ENCODE measurements at places on chromosomes 7 and 10.

DNA sequence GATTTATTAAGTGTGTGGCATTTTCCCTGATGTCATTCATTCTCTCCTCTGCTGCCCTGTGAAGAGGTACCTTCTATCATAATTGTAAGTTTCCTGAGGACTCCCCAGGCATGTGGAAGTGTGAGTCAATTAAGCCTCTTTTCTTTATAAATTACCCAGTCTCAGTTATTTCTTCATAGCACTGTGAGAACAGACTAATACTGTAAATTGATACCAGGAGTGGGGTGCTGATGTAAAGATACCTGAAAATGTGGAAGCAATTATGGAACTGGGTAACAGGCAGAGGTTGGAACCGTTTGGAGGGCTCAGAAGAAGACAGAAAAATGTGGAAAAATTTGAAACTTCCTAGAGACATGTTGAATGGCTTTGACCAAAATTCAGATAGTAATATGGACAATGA lies 711.8 kb upstream of the GRM3 start:
- DNase-seq = no peak

DNA sequence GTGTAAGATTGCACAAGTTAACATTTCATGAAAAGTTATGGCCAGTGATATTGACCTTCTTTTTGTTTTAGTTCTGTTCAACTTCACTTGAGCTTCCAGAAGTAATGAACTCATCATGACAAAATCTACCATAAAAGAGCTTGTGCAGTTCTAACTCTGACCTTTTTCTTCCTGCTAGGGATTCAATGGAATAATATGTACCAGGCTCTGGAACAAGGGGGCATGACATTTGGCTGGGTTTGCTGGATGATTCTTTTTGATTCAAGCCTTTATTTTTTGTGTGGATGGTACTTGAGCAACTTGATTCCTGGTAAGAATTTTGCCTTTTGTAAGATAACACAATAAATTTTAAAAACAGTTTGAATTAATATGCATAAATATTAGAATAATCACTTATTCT lies 205.0 kb downstream of the ABCA13 start:
- DNase-seq = no peak

GRCh38 chr10:17023386-17024298 lies 106.0 kb downstream of the CUBN start:
- DNase-seq = peak; percentile 85

GRCh38 chr10:12605580-12606405 lies 256.4 kb downstream of the CAMK1D start:
- DNase-seq = peak; percentile 19

GRCh38 chr7:121195874-121196273 lies 132.9 kb upstream of the WNT16 start:
- no peak for DNase-seq

DNA sequence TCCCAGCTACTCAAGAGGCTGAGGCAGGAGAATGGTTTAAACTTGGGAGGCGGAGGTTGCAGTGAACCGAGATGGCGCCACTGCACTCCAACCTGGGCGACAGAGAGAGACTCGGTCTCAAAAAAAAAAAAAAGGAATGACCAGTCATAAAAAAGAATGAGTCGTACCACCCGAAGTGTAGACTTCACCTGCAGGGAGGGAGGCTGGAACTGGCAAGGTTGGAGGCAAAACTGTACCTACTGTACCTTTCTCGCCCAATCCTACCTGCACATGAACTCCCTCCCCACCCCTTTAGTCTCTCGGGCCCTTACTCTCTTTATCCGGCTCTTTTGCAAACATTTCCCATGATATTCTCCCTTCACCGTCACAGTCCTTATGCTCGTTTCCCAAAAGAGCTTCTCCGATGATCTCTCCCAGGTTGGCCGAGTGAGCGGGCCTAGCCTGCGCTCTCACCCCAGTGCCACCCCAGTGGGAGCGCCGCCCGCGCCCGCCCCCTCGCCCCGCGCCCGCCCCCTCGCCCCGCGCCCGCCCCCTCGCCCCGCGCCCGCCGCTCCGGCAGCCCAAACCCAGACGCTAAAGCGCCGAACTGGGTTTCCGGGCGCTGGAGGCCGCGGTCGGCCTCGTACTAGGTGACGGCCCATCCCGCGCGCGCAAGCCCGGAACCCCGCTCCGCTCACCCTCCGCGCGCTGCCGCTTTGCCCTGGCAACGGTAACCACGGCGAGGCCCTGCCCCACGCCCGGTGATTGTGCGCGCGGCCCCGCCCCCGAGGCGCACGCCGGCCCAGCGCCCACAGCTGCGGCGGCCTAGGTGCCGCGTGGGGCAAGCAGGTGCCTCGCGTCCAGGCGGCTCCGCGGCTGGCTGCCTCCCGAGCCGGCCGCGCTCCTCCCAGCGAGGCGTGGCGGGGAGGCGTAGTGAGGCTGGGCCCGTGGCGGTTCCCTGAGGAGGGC lies at the start of gene SMKR1:
Gene SMKR1, plus strand, starts transcription at position 772 of the 948 bp plus-strand sequence. CDS start 294 bp downstream, outside the sequence.
- DNase-seq = peak; percentile 94

DNA sequence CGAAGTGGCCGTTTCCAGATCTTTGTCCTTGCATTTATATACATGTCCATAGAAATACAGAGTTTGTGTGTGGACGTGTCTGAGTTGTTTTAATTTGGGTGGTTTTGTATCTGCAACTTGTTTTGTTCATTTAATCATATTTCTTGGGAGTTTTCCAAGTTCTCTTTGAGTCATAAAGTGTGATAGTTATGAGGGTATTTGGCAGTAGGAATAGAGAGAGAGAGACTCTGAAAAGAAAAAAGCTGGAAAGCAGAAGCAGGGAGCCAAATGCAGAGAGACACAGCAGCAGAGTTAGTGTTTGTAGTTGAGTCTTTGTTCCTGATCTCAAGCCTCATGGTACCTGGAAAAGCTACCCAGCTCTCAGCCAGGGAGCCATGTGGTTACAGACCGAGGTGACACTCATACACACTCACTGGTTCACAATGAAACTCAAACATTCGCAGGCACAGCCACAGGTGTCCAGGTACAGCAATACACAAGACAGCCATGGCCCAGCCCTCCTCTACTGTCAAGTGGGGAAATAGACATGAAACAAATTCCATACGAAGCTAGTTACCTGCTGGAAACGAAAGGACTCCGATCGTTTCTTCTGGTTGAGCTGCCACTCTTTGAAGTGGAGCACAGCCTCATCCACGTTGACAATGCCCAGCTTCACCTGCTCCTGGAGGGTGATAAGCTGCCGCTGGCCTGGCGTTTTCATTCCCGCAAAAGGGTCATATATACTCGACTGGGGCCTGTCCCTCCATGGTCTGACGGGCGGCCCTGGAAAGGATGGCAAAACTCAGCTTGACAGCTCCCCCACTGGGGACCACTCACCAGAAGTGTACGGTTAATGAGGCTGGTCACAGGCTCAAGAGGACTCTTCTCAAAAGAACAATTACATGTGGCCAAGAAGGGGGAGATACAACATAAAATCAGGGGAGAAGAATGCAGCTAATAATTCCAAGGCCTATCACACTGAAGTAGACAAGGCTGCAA lies 33.3 kb upstream of the TM9SF3 start:
- DNase-seq = no peak

DNA sequence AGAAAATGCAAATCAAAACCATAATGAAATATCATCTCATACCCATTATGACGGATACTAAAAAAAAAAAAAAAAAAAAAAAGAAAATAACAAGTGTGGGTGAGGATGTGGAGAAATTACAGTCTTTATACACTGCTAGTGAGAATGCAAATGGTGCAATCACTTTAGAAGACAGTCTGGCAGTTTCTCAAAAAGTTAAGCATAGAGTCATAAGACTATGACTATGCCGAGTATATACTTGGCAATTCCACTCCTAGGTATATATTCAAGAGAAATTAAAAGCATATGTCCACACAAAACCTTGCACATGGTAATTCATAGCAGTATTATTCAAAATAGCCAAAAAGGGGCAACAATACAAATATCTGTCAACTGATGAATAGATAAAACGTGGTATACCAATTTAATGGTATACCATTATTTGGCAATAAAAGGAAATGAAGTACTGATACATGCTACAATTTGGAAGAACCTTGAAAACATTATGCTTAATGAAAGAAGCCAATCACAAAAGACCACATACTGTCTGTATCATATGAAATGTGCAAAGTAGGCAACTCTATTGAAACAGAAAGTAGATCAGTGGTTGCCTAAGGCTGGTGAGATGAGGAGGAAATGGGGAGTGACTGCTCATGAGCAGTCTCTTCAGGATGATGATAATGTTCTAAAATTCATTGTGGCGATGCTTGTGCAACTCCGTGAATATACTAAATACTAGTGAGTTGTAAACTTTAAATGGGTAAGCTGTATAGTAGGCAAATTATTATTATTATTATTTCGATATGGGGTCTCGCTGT lies 90.1 kb upstream of the NANOS1 start:
- no peak for DNase-seq

- no peak for DNase-seq
These were observed 413.5 kb downstream of the NRG3 start for GRCh38 chr10:82288461-82288881.

DNA sequence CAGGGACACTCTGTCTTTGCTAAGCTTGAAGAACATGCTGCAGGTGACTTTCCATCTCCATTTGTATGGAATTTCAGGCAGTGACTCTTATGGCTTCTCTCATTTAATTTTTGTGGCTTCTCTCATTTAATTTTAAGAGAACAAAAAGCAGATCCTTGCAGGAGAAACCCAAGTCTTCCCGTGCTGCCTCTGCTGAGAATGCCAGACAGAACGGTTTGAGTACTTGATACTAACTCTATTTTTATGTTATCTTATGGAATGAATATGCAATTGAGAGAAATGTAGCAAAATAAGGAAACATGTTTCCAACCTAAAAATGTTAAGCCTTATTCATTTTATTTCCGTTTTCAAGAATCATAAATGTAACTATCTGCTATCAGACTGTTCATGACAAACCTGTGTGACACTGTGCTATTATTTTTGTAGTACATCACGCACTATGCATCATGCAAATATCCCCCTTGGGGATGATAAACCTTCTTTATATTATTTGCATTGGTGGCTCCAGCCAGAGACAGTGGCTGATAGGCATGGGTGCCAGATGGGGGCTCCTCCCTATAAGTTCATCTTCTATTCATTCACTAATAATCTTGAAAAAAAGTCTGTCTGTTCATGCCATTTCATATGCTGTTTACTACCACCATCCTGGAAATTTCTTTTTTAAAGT lies 6.9 kb upstream of the RAPGEF5 start:
- DNase-seq = no peak

DNA sequence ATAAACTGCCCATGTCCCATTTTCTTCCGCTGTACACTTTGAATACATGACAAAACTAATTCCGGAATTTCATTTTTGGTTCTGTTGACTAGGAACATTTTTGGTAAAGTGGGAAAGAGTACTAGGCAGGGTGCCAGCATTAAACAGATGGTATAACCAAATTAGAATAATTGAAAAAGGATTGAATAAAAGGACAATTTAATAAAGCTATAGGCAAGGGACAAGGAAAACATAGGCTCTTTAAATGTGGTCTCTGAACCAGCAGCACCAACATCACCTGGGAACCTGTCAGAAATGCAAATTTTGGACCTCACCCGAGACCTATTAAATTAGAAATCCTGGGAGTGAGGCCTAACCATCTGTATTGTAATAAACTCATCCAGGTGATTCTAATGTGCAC lies 376.9 kb downstream of the LRRTM3 start:
- no peak for DNase-seq

DNA sequence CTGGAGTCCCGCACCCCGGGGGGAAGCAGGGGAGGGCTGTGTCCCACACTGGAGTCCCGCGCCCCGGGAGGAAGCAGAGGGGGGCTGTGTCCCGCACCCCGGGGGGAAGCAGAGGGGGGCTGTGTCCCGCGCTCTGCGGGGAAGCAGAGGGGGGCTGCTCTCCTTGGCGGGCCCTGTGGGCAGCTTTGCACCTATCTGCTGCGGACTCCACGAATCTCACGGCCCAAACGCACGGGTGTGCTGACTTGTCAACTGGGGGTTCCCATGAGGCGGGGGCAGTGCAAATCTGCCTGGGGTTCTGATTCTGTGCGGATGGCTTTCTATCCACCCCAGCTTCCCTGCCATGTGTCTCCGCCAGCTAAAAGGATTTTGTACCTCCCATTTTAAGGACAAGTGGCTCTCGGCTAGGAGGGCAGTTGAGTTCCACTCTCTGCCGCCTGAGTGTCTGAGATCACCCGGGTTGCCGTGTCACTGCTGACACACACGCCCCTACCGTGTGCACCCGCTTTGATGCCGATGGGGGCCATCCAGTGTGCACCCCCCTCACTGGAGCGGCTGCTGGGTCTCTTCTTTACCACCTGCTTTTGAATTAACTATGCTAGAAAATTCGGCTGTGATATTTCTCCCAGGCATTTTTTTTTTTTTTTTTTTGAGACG lies 20.5 kb downstream of the GPER1 start:
- DNase-seq = no peak

GRCh38 chr10:125082881-125083575 lies 77.3 kb downstream of the CTBP2 start:
- DNase-seq = no peak

DNA sequence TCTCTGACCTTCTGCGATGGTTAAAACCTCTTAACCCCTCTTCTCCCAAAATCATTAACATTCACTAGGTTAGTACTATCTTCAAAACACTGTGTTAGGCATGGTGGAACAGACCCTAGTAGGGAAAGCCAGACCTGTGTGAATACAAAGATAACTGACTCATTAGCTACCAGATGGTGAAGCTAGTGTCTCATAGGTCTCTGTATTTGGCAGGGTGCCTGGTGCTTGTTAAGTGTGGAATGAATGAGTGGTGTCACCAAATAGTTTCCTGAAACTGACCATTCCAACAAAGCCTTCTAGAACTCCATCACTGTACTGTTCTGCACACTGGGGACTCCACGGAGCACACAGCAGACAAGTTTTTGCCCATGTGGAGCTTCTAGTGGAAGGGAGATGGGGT lies 27.7 kb upstream of the TM9SF3 start:
- DNase-seq = no peak

GRCh38 chr10:23238015-23238414 lies 45.9 kb downstream of the PTF1A start:
- no peak for DNase-seq

DNA sequence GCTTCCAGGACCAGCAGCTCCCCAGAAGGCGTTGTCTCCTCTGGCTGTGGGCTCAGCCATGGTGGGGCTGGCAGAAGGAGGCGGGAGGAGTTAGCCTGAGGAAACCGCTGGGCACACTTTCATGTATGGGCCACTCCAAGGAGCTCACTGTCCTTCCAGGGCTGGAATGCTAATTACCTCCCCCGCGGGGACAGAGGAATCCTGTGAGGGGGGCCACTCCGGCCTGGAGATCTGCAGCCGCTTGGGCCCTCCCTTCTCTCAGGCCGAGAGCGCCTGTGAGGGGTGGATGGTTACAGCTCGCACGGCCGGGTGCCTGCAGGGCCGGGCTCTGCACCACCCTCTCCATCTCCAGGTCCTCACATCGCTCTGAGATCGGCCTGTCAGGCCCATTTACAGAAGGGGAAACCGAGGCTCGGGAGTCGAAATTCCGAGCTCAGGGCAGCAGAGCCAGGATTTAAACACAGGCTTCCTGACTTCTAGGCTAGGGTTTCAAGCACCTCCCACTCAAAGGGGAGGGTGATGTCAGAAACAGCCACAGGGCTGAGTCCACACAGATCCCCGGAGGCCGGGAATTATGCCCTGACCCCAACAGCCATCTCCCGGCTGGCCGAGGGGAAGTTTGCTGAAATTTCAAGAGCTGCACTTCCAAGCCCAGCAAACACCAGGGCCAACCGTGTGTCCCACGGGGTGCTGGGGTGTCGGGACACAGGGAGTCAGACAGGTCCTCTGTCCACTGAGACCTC lies 59.1 kb downstream of the PDGFA start:
- DNase-seq = peak; percentile 32
